NCI-H2081 treated with DMSO at 0.1 percent for 48 hours (cell line): ENCODE measurements at places on chromosomes 7 and 10.
A peak's percentile ranks its signal among the peaks of the same experiment; 100 is the strongest.

- DNase-seq: no peak
These were observed 35.2 kb downstream of the CYP17A1 start for GRCh38 chr10:102801978-102802377.

GRCh38 chr7:142445019-142445686 is 187.3 kb upstream of the PRSS58 start:
- no peak for DNase-seq

- DNase-seq: no peak
These were observed 2.5 kb downstream of the FZD1 start for GRCh38 chr7:91266689-91267090.

GRCh38 chr10:91602868-91603568 is 29.9 kb downstream of the PPP1R3C start:
- no peak for DNase-seq

- no peak for DNase-seq
These were observed 308.0 kb downstream of the EXOC4 start for GRCh38 chr7:133560900-133561299.

GRCh38 chr10:112412696-112413095 is 34.0 kb downstream of the ZDHHC6 start:
- no peak for DNase-seq

DNA sequence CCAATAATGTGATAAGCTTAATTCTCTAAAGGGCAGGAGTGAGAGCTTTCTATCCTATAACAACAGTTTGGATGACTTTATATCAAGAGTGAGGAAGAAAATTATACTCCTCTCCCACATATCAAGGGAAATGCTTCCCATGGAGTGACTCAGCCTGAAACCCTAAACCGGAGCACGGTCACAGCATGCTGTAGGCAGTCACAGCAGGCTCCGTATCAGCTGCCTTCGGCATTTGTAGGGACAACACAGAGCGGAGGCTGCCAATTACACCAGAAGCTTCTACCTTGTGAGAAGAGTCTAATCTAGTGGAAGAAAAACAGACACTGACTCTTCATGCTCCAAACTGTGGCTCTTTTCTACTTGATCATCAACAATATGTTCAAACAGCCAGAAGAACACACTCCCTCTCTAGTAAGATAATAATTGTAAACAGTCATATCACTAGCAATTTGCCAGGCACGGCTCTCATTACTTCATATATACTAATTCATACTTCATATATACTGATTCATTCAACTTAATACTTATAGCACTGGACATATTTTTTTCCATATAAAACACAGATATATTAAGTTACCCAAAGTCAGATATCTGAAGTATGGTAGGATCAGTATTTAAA is 65.9 kb downstream of the DGKB start:
- DNase-seq: peak; percentile 89

- DNase-seq: no peak
These were observed 107.2 kb downstream of the COBL start for GRCh38 chr7:51209426-51209825.

GRCh38 chr7:148906707-148907498 is 22.8 kb upstream of the EZH2 start:
- DNase-seq: no peak

- DNase-seq: no peak
These were observed 36.2 kb downstream of the COX15 start for GRCh38 chr10:99695761-99696160.

GRCh38 chr10:125201108-125201524 is 40.8 kb upstream of the CTBP2 start:
- no peak for DNase-seq

- no peak for DNase-seq
These were observed 1091.8 kb downstream of the LRMDA start for GRCh38 chr10:76523246-76523645.

GRCh38 chr7:69605546-69605945 is 7.3 kb downstream of the AUTS2 start:
- DNase-seq: no peak

- no peak for DNase-seq
These were observed 141.9 kb downstream of the CACNB2 start for GRCh38 chr10:18282094-18282493.

DNA sequence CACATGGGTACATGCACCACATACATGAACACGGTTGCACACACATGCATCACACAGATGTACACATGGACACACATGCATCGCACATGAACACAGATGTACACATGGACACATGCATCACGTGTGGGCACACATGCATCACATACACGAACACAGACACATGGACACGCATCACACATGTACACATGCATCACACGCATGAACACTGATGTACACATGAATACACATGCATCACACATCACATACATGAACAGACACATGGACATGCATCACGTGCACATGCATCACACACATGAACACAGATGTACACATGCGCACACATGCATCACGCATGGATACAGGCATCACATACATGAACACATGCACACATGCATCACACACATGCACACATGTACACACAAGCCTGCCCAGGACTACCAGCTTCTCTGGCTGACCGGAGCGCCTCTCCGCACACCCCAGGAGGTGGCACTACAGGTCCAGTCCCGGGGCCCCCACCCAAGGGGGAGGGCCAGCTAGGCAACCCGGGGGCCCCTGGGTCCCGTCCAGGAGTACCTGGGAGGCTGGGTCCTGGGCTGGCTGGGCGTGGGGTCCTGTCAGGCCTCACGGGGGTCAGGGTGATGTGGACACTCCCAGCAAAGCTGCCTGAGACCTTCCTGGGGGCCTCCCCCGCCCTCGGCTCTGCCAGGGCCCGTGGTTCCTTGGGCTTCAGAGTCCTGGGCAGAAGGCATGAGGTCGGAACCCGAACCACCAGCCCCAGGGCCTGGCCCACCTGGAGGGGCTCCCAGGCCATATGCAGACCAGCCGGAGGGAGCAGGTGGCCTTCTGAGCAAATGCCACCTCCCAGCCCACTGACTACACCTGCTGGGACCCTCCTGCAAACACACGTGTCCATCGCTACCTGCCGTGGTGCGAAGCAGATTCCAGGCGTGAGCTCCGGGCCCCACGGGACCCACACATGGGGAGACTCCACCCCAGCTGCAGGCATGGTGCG is 19.6 kb downstream of the MICALL2 start:
- no peak for DNase-seq

GRCh38 chr10:124289851-124290795 is 128.6 kb downstream of the OAT start:
- DNase-seq: no peak

- no peak for DNase-seq
These were observed 83.0 kb upstream of the ATP6V0A4 start for GRCh38 chr7:138880881-138881578.

GRCh38 chr10:70162892-70163201 is 7.5 kb downstream of the SAR1A start:
- no peak for DNase-seq

GRCh38 chr10:122464250-122464510 is 2.8 kb downstream of the HTRA1 start:
- no peak for DNase-seq

DNA sequence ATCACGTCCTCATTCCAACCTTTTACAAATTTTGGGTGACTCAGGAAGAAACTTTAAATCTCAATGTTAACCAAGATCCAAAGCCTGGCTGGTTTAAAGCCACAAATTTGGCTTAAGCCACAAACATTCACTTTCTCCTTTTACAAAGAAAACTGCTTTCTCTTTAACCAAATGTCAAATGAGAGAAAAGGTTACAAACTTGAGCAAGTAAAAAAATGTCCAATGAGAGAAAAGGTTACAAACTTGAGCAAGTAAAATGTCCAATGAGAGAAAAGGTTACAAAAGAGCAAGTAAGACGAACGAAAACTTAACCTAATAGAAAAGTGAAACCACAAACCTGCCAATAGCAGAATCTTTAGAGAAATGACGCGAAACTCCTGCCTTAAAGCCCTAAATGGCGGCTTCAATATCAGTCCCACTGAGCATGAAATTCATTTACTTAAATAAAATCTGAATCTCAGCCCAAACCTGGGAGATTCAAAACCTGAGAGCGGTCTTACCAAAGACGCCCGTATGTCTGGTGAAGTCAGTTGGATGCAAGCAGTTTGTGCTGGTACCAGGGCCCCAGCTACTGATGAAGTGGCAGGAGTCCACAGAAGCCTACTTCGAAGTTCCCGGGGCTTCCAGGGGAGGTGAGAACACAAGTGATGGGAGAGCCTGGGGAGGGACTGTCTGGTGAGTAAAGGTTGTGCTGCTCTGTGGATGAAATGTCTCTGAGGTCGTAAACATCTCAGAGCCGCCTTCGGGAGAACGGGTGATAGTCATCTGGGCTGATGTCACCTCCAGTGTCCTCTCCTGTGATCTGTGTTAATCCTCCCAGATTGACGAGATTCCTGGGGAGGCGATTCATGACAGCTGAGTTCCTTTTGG is 74.6 kb downstream of the PAXIP1 start:
- no peak for DNase-seq

GRCh38 chr10:6398399-6398798 is 181.7 kb downstream of the PRKCQ start:
- DNase-seq: no peak

GRCh38 chr10:27600930-27601329 is 96.8 kb downstream of the RAB18 start:
- no peak for DNase-seq

GRCh38 chr10:31972519-31973041 is 43.9 kb upstream of the ARHGAP12 start:
- DNase-seq: no peak

DNA sequence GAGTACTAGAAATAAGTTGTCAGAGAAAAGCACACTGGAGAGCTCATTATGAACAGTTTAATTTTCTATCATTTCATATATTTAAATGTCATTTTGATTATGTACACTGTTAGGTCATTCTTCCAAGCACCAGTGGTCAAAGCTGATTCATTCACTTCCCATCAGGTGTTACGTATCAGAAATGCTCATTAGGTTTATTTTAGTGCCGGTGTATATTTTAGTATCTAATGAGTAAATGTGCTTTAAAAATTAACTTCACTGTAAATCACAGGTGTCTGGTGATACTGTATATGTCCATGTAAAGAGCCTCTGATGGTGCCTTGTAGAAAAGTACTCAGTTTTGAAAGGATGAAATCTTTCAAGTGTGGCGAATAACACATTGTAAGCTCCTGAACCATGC is 3.5 kb downstream of the DMTF1 start:
- no peak for DNase-seq

- no peak for DNase-seq
These were observed 129.4 kb downstream of the DNAJB6 start for GRCh38 chr7:157465891-157466866.

- DNase-seq: peak; percentile 62
These were observed 14.5 kb downstream of the VWDE start for GRCh38 chr7:12389089-12389700.

- DNase-seq: no peak
These were observed 275.3 kb upstream of the MKLN1 start for GRCh38 chr7:131052285-131052904.

DNA sequence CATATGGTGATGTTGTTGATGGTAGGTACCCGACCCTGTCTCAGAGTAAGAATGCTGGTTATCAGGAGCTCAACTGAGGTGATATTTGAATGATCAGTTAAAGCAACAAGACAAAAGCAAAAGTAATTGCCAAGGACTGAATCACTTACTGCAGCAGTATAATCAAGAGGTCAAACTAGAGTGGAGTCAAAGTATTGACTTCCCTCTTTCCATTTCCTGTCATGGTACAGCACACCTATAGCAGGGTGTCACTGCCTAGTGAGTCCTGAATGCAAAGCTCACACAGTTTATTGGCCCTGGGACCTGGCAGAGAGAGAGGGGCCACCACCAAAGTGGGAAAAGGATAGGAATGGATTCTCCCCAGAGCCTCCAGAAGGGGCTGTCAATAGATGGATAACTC is 886.1 kb upstream of the SORCS1 start:
- no peak for DNase-seq

GRCh38 chr10:83229991-83230390 is 909.3 kb upstream of the GHITM start:
- DNase-seq: no peak

DNA sequence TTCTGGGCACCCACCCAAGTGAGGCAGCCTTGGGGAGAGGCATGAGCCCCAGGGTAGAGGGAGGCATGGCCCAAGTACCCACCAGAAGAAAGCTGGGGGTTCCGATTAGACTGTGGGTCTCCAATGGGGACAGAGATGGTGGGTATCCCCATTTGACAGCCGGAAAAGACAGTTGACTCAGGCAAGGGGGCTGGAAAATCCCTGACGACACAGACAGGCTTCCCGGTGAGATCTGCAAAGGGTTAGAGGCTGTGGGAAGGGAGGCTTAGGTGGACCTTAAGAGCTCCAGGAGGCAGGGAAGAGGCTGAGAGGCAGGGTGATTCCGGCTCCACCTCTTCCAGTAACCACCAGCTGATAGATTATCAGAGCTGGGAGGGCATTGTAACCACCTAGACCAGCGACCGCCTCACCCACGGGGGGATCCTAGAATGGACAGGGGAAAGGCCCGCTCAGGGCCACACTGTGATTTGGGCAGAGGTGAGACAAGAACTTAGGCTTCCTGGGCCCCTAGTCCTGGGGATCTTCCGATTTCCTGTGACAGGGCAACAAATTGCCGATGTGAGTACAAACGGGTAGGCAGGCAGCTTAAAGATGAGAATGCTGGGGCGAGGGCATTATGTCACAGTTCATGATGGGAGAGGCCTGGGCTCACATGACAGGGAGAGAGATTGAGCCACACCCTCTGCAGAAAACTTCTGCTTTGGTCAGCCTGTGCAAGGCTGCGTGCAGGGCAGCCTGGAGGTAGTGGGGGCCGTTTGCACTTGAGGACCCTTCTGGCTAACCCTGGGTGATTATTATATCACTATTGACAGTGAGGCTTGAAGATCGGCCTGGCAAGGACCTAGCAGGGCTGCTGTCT is 5.4 kb downstream of the TBATA start:
- no peak for DNase-seq

- DNase-seq: no peak
These were observed 7.1 kb downstream of the FOXK1 start for GRCh38 chr7:4689151-4689550.
